ENCODE measurements at places on chromosomes 4 and X. TPM values are rescaled to one million over a fixed set of nuclear protein-coding genes. Genes with fewer than 3 reads are reported as not detected.

Gene BST1
- 2.6 TPM for total RNA-seq

DNA sequence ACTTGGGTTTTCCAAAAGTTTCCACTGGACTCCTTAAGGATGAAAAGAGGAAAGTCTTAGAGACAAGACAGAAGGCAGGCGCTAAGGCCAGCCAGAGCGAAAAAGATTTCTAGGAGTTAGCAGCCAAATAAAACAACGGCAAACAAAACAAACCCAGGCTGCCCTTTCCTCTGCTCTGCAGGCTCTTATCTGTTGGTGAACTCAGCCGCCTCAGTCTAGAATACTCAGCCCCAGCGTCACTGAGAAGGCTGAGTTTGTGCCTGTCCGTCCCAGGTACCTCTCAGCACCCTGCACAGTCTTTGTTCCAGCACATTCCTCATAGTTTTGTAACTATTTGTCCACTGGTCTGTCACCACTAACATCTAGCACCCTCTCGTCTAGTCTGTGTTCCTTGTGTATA lies 75.6 kb upstream of the FAM9C start:
- peak; percentile 43 for DNase-seq

Gene PCDH10
- 0.08 TPM for total RNA-seq

GRCh38 chr4:182425302-182425701 lies 182.1 kb downstream of the TENM3 start:
- no peak for DNase-seq

Gene TRIM61
- 2.0 TPM for total RNA-seq

Gene XG
- 0.35 TPM for total RNA-seq

Gene LNX1
- total RNA-seq = 10.3 TPM

DNA sequence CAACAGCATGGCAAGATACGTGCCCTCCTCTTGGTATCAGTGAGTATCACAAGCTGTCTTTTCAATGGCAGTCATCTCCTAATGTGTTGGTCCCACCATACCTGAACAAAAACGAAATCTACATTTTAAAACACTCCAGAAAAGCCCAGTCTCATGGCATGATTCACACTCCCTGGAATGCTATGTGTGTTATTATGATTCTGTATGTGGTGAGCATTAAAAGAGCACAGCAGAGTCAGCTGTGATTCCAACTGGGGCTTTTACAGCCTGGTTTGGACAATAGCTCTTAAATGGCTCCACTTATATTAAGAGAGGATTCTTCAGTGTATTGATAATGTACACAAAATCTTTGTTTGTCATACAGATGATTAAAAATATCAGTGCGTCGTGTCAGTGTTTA lies 274.1 kb upstream of the GK2 start:
- no peak for DNase-seq

All from Right ventricle myocardium superior (tissue), 1 donor.